ENCODE measurements at places on chromosomes 12 and 14.

- DNase-seq = no peak
Observed at GRCh38 chr12:53989227-53990113, 4.5 kb downstream of the HOXC10 start.

- DNase-seq = no peak
Observed at GRCh38 chr12:12428961-12429657, 72.2 kb downstream of the BORCS5 start.

GRCh38 chr12:132083941-132084620 is 60.0 kb downstream of the DDX51 start:
- peak; percentile 84 for DNase-seq

GRCh38 chr14:101623685-101624444 is 62.6 kb downstream of the DIO3 start:
- no peak for DNase-seq

GRCh38 chr12:112518365-112518735 is 99.6 kb downstream of the PTPN11 start:
- DNase-seq = no peak

DNA sequence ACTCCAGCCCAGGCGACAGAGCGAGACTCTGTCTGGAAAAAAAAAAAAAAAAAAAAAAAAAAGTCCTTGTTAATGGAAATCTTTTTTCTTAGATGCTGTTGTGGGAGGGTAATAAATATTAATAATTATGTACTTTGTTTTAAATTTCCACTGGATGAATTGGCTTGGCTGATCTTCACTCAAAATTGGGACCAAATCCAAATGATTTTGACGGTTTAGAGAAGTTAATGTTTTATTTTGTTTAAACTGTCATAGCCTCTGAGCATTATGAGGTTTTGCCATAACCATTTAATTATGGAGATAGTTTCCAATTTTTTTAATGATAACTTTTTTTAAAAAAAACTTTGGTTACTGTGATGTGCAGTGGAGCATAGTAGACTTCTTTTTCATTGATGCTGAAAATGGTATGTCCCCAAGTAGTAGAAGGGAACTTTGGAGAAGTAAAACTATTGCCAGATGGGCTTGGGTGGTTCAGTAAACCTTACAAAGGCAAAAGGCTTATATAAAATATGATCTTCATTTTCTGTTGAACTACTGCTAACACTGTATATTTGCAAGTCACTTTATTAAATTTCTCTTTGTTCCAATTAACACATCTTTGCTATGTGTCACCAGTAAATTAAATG is 3.9 kb upstream of the PMCH start:
- DNase-seq = no peak

GRCh38 chr12:53761306-53761705 is 9.5 kb upstream of the CISTR start:
- no peak for DNase-seq

GRCh38 chr14:64747327-64747726 is 43.1 kb downstream of the PLEKHG3 start:
- no peak for DNase-seq

DNA sequence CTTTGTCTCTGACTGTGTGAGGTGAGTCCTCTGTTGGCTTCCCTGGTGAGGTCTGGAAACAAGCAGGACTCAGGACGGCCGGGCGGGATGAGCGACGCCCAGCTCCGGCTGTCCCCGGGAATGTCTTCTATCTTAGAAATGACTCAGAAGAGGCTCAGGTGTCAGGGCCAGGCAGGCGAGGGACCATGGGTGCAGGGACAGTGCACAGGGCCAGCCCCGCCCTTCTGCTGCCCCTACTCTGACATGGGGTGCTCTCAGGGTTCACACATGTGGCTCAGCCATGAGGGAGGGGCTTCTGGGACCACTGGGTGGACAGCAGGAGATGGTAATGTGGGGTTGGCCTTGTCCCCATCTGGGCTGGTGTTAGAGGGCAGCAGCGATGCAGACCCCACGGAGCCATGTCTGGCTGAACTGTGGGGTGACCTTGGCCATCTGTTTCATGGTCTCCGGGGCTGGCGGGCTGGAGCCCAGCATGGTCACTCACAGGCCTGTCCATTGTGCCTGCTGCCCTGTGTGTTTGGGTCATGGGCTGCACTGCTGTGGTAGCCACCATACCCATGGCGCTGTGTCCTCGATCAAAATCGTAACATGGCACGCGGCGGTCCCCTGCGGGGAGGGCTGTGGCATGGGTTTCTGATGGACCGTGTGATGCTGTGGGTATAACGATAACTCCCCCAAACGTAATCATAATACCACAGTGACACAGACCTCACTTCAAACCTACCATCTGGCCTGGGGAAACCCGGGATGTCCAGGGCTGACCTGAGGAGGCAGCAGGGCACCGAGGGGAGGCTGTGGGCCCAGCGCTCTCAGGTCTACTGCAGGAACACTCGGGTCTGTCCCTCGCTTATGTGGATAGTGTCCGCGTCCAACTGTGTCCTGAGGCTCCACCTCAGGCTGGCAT is 368.8 kb downstream of the TMEM121 start:
- no peak for DNase-seq

DNA sequence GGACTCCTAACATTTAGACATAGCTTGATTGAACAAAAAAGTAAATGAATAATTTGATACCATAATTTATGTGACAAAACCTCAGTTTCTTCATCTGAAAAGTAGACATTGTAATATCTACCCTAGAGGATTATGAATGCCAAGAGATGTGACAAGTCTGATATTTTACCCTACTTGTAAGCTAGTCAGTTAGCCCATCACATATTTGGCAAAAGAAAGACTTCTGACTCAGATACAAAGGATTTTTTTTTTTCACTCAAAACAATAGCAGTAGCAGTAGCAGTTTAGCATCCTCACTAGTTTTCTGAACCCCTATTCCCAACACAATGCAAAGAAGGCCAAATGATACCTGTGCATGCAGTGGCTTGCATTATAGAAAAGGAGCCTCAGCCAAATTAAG is 377.3 kb upstream of the E2F7 start:
- no peak for DNase-seq

DNA sequence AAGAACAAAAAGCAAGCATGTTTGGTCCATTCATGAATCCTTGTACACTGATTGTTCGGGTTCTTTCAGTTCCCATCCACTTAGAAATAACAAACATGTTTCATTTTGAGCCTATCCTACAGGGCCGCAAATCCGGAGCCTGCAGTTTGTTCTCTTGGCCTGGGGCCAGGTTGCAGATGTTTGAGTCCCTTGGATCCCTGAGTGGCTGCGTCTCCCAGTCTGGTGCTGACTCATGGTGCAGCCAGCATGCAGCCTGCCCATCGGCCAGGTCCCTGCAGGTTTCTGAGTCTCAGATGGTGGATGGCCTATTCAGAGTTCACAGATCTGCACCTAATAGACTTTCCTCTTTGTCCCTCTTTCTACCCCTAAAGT is 1.9 kb upstream of the DYNC1H1 start:
- DNase-seq = no peak

- DNase-seq = peak; percentile 38
Observed at GRCh38 chr12:116066381-116067230, 210.9 kb downstream of the MED13L start.

DNA sequence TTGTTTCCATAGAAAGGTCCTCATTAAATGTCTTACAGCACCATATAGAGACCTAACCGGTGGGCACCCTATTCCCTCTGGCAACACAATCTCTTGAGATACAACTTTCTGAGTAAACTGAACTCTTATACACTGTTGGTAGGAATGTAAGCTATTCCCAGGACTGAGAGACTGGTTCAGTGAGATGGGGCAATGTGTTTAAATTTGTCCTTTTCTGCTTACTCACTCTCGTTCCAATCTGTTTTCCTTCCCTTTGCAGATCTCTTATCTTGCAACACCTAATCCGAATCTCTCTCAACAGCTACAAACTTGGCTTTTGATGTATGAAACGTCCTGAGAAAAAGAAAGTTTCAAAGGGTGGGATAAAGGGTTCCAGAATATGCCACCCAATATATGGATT is 26.1 kb upstream of the ETV6 start:
- no peak for DNase-seq
